ENCODE measurements at places on chromosomes 2 and 18. TPM values are rescaled to one million over a fixed set of nuclear protein-coding genes. Genes with fewer than 3 reads are reported as not detected.

GRCh38 chr2:126880817-126881216 is 17.9 kb upstream of the TEX51 start:
- DNase-seq: no peak

The TRPM8 gene
- total RNA-seq: 4.1 TPM

DNA sequence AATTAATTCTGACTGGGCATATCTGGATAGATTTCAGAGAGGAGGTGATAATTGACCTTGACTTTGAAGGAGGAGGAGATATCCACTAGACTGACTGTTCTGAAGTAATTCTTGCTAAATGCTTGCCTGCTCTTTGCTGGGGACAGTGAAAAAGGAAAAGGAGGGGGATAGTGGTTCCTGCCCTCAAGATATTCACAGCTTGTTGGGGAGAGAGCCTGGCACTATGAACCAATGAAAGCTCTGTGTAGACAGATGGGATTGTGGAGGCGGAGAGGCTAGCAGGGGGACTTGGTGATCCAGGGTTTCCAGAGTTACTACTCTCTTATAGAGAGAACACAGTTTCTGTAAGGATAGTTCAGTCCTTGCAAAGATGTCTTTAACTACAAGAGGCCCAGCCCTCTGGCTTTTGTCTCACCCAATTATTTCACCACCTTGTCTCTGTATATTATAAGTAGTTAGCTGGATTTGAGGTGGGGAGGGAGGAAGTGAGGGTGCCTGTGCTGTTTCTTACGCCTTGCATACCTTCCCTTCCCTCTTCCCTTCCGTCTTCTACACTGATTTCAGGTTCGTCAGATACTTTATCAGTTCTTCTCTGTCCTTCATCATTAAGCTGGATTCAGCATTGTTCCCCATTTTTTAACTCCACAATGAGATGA is 190.4 kb downstream of the PRKCE start:
- no peak for DNase-seq

The GCKR gene
- not detected for total RNA-seq

The PLEK gene
- not detected for total RNA-seq

All from epithelial cell of proximal tubule (primary cell).